IMR-90 (cell line): ENCODE measurements at places on chromosomes 2 and 18. TPM values are rescaled to one million over a fixed set of nuclear protein-coding genes. Genes with fewer than 3 reads are reported as not detected.

DNA sequence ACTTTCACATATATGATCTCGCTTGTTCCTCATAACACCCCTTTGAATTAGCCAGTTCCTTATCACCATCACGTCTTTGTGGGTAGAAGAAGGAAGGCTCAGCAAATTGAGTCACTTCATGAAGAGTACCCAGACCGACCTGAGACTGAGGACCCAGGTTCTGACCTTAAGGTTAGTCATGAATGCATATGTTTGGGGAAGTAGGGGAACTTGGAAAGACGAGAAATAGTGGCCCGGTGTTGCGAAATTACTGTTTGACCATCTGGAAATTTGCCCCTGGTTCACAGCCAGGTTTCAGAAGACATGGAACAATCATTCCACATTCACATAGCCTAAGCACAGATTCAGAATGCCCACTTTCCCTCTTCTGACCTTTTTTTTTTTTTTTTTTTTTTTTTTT, 59.8 kb downstream of the MEIS1 start:
- peak; percentile 96 for DNase-seq

MAP3K19 gene
- total RNA-seq = not detected in 2 replicates

DNA sequence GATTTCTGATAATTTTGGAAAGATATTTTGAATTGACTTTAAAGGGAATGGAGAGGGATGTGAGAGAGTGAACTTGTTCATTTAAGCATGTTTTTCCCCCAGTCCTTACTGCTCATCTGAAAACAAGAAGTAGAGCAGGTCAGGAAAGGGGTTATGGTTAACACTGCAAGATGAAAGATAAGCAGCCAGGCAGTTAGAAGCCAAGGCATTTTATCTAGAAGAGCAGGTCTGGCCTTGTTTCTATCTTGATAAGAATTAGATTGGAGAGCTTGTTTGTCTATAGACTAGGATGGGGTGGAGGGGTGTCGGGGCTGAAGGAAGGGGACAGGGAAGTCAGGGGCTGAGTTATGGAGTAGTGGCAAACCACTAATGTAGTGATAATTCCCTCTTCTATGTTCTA, 171.6 kb downstream of the IKZF2 start:
- no peak for DNase-seq

- DNase-seq = no peak
Observed at GRCh38 chr2:135230150-135230549, 178.1 kb downstream of the RAB3GAP1 start.

DNA sequence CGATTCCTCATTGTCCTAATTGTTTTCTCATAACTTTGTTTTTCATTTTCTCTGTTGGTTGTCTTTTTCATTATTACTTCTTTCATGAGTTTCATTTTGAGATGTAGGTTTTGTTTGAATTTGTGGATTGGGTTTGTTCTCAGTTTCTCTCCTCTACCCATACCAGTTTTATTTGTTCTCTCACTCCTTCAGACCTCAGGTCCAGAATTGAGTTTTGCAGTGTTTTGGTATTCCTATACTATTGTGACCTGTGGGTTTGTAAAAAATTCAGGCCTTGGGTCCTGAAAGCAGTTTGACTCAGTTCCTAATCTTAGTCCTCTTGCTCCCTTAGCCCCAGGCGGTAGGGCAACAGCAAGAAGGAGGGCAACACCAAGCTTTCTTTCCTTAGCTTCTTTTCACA, 28.3 kb upstream of the UBE2E3 start:
- DNase-seq = no peak

DNA sequence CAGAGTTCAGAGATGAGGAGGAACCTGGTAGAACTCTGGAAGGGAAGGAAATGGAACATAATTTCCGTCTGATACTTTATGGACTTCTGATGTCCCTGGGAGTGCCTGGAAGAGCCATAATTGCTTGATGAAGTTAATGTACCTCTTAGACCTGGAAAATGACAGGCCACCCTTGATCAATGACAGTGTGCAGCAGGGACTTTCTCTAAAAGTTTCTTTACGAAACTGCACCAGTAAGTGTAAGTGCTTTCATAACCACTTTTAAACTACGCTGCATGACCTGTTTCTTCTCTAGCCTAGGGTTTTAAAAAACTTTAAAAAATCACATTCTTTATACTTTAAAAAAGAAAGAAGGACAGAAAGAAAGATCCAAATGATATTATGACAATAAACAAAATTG, 164.5 kb downstream of the LPIN1 start:
- no peak for DNase-seq

DNA sequence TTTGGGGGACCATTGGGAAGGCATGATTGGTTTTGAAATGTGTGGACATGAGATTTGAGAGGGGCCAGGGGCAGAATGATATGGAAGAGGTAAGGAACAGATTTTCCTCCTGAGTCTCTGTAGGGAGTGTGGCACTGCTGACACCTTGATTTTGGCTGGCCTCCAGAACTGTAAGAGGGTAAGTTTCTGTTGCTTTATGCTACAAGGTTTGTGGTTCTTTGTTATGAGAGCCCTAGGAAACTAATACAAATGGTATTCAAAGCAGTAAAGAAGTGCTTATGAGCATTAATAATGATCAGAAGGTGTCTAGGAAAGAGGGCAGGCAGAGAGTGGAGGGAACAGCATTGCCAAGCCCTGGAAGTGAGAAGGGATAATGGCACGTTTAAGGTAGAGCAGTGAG, 574.3 kb upstream of the NXPH2 start:
- DNase-seq = no peak

DNA sequence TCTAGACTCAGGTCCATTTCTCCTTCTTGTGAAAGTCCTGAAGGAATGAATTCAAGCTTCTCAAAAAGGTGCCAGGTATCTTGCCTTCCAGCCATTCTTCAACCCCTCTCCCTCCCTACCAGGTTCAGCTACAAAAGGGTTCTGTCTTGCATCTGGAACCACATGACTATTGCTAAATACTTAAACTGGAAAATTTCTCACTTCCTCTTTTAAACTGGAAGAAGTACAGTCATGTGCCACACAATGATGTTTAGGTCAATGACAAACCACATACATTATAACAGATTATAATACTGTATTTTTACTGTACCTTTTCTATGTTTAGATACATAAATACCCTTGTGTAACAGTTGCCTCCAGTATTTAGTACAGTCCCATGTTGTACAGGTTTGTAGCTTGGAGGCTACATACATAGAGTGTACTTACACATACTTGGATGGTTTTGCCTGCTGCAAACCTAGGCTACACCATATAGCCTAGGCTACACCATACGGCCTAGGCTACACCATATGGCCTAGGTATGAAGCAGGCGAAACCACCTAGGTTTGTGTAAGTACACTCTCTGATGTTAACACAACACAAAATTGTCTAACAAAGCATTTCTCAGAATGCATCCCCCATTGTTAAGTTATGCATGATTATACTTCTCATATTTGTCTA, 142.0 kb upstream of the DNMT3A start:
- DNase-seq = no peak

PLCD4 gene
- total RNA-seq = 1.4 and 2.0 TPM in 2 replicates

PTPRN gene
- total RNA-seq = 4.4 and 5.2 TPM in 2 replicates

SH2D6 gene
- total RNA-seq = 0.36 TPM in 1 of 2 replicates, not detected in the other

ROCK1 gene
- total RNA-seq = 17.0 and 33.6 TPM in 2 replicates

DNA sequence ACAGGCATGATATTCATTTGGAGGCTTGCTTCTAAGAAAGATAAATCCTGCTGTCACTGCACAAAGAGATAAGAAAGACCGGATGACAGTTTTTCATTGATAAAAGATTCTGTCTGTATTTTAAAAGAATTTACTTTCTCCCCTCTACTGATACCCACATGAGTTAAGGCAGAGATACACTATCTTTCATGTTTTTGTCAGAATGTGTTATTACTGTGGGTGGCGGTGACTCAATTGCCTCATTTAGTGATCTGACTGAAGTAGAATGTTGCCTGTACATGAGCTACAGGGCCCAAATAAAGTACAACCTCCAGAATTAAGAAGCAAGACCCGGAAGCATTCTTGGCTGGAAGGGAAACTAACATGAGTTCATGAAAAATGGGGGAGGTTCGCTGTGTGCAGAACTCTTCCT, 480.0 kb downstream of the SLC4A3 start:
- peak; percentile 21 for DNase-seq

DNA sequence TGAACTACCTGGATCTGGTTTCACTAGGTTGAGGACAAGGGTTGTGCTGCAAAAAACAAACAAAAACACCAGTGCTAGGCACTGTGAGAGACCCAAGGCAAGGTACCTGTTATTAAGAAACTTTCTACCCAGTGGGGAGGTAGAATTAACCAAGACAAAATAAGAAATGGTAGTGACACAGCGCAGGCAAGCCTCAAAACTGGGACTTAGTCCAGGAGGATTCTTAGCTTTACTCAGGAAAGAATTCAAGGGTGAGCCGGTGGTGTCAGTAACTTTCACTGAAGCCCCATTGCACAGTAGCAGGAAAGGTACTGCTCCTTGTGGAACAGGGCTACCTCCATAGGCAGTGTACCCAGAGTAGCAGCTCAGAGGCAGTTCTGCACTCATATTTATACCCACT, 131.6 kb downstream of the SCG2 start:
- DNase-seq = peak; percentile 16

DNA sequence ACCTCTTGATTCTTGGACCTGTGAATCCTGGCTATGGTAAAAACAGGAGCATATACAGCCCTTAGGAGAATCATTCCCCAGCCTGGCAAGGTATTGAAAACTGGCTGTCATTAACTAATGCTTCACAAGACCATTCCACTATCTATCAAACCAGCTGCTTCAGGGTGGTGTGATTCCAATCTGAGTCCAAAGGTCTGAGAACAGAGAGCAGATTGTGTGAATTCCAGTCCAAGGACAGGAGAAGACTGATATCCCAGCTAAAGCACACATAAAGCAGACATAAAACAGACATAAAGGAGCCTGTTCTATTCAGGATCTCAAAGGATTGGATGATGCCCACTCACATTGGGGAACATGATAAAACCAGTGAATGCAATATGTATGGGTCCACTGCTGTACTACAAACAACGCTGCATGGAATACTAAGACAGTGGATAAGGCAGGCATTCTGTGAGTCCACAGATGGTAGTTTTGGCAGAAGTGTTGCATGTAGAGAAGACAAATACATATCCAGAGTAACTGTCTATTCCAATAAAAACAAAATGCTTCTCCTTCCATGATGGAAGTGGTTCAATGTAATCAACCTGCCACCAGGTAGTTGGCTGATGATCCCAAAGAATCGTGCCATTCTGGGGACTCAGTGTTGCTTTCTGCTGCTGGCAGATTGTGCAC, 363.9 kb downstream of the KCNJ3 start:
- no peak for DNase-seq

DNA sequence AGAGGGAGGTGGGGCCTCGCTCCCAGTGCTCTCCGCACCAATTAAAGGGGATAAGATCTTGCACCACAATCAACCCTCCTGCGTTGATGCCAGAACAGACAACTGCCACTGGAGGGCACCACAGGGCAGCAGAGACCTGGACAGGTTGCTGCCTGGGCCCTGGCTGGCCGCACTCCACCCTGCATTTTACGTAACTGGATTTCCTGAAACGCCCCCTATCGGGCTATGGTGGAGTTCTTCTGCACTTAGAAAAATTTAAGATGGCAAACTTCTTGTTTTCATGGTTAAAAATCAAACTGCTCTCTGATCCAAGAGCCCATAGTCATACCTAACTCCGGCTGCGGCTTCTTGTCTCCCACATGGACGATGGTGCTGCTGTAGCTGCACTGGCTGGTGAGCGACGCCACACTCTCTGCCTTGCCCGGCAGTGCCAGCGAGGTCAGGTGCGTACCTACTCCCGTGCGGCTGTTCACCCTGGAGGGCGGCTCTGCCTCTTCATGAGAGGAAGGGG, 16.8 kb upstream of the HES6 start:
- DNase-seq = peak; percentile 61

LNPK gene
- 48.6 and 59.4 TPM in 2 replicates for total RNA-seq

DNA sequence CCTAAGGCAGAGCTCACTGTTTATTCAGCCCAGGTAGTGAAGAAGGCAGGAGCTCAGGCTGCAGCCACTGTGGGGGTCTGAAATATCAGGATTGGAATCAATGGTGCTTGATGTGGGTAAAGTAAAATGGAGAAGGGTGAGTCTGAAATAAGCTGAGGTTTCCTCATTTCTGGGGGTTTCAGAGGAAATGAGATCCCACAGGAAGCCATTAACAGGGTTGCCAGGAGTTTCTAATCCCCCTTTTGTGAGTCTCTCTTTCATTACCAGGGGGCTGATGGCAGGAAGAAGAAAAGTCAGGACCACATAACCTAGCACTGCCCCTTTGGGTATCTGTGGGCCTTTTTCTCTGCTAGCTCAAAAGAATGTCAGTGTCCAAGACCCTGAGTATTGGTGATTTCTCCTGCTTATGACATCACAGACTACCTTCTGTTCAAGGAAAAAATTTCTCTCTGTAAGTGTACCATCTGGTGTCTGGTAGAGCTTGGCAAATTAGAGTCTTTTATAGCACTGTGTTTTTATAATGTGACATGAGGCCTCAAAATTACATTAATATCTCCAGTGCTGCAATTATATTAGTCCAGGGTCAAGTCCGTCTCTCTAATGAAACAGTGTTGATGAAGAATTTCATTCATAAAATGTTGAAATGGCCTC, 56.0 kb downstream of the LBH start:
- no peak for DNase-seq

GRCh38 chr2:126781806-126782205, 116.9 kb upstream of the TEX51 start:
- no peak for DNase-seq

MALL gene
- total RNA-seq = 1.6 and 2.2 TPM in 2 replicates

DNA sequence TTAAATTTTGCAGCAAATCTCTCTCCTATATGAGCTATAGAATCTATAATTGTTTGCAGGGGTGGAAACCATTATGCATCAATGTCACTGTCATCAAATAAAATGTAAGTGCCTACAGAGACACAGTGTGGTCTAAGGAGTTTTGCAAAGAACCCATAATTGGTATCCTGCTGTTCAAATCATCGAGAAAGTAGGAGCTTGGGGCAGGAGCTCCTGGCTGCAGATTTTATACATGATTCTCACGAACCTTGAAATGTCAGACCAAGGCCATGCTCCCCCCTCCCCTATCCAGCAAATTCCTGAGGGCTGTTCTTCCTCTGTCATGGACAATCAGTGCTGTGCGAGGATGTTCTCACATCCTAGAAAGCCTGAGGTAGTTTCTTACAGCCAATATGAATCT, 119.5 kb upstream of the CYRIA start:
- DNase-seq = no peak

DNA sequence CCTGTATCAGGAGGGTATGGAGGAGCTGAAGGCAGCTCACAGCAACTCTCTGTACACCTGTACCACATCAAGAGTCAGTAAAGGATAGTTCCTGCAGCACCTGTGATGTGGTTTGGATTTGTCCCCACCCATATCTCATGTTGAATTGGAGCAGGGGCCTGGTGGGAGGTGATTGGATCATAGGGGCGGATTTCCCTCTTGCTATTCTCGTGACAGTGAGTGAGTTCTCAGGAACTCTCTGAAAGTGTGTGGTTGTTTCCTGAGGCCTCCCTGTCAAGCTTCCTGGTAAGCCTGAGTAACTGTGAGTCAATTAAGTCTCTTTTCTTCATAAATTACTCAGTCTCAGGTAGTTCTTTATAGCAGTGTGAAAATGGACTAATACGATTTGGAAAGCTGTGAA, 28.9 kb downstream of the OSBPL1A start:
- DNase-seq = peak; percentile 20

- no peak for DNase-seq
Observed at GRCh38 chr2:131036269-131036668, 57.0 kb downstream of the FAM168B start.

GRCh38 chr2:226979004-226979403, 143.2 kb downstream of the RHBDD1 start:
- DNase-seq = no peak

ATOH8 gene
- total RNA-seq = 7.8 and 7.9 TPM in 2 replicates

GRCh38 chr2:230205034-230205433, 14.8 kb downstream of the SP110 start:
- DNase-seq = no peak
